IMR-90 (cell line): ENCODE measurements at places on chromosomes 7 and 10. TPM values are rescaled to one million over a fixed set of nuclear protein-coding genes. Genes with fewer than 3 reads are reported as not detected.

The CFAP58 gene
- total RNA-seq: 0.36 and 0.83 TPM in 2 replicates

The GIMAP4 gene
- not detected in 2 replicates for total RNA-seq

The FAM20C gene
- 7.7 and 8.9 TPM in 2 replicates for total RNA-seq

The GIMAP7 gene
- not detected in 2 replicates for total RNA-seq

- DNase-seq: no peak
Observed at GRCh38 chr7:26574476-26574875, 282.8 kb downstream of the SNX10 start.

- no peak for DNase-seq
Observed at GRCh38 chr7:88457320-88457719, 150.6 kb upstream of the STEAP4 start.
